ENCODE measurements at places on chromosomes 1 and 21. TPM values are rescaled to one million over a fixed set of nuclear protein-coding genes. Genes with fewer than 3 reads are reported as not detected.

The TBX15 gene
- not detected for total RNA-seq

The SMCP gene
- total RNA-seq: not detected

The LRRC8C gene
- 27.0 TPM for total RNA-seq

The UBE2Q1 gene
- total RNA-seq: 99.5 TPM

The TRIM17 gene
- 2.4 TPM for total RNA-seq

The FBXO2 gene
- total RNA-seq: 1.9 TPM

The DMBX1 gene
- total RNA-seq: 0.54 TPM

The TFF3 gene
- total RNA-seq: not detected

The GBP7 gene
- total RNA-seq: not detected

The CFAP45 gene
- 1.2 TPM for total RNA-seq

The SPRR1A gene
- total RNA-seq: not detected

The CHIA gene
- total RNA-seq: not detected

The UBE2U gene
- not detected for total RNA-seq

The SLC26A9 gene
- total RNA-seq: not detected

The PCBP3 gene
- total RNA-seq: 19.7 TPM

The SH2D1B gene
- total RNA-seq: 0.18 TPM

The ASCL5 gene
- total RNA-seq: 0.35 TPM

The GJB3 gene
- not detected for total RNA-seq

The KNCN gene
- total RNA-seq: not detected

The ARHGEF10L gene
- not detected for total RNA-seq
